ENCODE measurements at places on chromosomes 16 and 17.
A peak's percentile ranks its signal among the peaks of the same experiment; 100 is the strongest.

GRCh38 chr16:75011634-75012307 lies 12.9 kb downstream of the ZNRF1 start:
- DNase-seq: no peak

DNA sequence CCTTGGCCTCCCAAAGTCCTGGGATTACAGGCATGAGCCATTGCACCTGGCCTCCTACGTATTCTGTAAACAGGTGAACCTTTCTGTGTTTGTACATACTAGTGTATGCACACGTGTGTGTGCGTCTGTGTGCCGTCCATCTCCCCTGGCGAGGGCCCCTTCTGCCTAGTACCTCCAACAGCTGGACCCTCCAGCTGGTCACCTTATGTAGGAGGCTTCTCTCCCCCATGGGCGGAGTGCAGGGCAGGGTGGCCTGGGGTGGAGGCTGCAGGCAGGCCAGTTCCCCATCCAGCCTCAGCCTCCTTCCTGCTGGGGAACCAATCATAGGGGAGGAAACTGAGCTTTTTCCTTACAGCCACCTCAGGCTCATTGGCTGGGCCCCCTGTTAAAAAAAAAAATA lies 24.4 kb upstream of the DOC2B start:
- DNase-seq: no peak

DNA sequence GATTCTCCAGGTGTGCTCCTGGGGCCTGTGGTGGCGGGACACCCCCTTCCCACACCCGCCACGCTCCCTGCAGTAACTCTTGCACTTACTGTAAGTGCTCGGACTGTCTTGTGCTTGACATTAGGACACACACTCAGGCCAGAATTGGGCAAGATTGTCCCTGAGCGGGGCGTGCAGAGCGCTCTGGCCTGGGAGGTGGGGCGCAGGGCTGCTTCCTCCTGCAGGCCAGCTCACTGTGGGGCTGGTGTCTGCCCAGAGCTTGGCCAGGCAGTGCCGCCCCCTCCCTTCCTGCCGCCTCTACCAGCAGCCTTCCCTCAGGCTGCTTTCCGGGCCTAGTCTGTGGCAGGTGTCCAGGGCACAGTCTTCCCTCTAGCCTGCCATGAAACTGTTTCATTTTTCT lies 6.1 kb upstream of the ATP6V0C start:
- no peak for DNase-seq

DNA sequence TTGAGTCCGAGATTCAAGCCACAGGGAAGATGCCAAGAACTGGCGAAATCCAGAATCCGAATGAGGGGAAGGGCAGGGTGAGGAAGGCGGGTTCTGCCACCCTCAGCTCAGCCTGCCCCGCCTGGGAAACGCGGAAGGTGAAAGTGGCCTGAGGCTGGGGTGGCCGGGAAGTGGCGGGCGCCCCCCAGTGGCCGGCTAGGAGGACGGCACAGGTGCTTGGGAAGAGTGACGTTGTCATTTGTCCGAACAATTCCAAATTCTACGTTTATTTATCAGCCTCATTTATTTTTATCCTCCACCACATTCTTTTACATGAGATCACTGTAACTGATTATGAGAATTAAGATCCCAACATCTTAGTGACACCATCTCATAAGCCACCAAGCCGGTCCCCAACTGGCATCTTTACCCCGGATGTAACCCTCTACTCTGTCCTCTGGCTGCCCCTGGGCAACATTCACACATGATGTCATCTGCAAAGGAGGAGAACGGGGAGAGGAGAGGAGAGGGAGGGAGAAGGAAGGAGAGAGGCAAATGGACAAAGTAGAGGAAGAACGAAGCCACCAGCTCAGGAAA lies 21.3 kb downstream of the SRCIN1 start:
- peak; percentile 66 for DNase-seq

DNA sequence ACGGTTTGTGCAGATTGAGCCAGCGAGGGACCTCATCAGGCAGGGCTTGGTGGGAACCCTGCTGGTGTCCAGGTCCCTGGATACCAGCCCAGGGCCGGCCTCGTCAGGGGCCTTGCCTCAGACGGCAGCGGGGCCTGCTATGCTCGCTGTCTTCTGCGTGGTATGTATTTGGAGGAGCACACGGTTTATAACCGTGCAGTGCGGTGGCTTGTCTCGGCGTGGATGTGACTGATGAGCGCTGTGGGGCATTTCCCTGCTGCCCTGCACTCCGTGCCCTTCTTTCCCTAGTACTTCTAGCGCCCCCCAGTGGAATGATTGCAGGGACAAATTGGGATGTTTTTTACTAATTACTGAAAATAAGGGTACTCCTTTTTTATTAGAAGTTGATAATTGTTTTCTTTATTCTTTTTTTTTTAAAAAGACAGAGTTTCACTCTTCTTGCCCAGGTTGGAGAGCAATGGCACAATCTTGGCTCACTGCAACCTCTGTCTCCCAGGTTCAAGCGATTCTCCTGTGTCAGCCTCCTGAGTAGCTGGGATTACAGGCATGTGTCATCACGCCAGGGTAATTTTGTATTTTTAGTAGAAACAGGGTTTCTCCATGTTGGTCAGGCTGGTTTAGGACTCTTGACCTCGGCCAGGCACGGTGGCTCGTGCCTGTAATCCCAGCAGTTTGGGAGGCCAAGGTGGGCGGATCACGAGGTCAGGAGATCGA lies 15.3 kb downstream of the TBCD start:
- DNase-seq: no peak

DNA sequence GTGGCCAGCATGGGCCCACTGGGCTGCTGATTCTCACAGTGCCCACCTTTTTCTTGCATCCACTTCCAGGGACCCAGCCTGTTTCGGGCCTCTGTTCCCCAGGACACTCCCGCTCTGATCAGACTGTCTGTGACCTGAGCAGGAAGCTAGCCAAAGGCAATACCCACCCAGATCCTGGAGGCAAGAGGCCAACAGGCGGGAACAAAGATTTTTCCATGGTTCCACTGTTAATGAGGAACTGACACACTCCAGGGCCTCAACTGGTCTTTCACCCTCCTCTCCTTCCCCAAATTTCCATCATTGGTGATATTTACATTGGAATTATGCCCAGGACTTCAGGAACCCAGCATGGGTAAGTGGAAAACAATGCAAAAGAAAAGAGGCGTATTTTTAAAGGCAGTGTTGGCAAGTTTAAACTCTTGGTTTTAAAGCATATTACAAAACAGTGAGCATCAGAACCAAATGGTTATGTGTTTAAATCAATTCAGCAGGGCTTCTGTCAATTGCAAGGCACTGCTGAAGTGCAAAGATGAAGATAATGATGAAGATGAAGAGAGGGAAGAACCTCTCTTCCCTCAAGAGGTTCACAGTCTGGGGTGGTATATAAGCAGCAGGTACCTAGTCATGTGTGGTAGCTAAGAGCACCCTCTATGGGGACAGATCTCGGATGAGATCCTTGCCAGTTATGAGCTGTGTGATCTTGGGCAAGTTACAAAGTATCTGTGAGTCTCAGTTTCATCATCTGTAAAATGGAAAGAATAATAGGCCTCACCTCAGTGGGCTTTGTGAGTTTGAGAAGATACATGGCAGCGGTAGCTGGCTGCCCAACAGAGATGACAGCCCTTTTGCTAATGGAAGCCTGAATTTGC lies 14.4 kb upstream of the ATP2A3 start:
- DNase-seq: no peak

DNA sequence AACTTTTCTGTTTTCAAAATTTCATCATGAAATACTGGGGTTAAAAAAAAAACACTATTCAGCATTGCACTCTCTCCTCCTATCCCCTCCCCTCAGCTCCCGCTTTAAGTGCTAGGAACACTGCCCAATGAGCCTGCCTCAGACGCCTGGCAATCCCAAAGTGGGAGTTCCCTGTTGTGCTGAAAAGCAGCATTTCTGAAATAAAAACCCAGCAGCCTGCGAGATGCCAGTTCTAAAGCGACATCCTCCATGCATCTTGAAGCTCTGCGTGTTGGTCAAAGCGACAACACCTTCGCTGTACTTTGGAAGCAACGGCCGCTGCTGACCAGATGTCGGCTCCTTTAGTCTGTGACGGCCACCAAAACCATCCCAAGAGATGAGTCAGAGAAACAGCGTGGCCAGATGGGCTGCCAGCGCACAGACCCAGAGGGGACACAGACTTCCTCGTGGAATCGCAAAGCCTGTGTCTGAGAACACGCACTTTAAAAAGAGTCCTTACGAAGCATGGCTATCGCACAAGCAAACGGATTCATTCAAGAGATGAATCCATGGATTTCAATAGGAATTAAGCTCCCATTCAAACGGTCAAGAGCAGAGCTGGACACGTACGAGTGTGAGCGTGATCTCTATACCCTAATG lies 32.8 kb downstream of the FBXO31 start:
- DNase-seq: no peak

DNA sequence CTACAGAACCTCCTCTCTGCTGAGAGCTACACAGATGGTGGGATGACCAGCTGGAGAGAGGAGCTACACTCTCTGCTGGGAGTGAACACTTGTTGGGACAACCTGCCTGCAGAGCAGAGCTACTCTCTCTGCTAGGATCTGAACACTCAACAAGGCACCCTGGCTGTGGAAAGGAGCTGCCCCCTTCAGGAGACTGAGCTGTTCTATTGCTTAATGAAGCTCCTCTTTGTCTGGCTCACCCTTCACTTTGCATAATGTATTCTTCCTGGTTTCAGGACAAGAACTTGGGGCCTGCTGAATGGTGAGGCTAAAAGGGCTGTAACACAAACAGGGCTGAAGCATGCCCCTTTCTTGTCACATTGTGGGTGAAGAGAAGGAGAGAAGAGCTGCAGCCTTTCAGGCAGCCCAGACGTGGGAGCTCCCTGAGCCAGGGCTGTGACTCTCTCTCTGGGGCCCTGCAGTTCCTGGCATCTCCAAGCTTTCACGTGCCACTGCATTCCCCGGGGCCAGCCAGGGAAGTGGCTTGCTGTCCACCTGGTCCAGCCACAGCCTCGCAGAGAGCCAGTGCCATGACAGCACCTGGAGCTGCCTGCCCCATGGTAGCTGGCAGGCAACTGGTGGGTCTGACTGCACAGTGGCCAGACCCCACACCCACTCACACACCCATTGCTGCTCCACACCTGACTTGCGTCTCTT lies 272.8 kb upstream of the KCNJ16 start:
- DNase-seq: no peak

- DNase-seq: no peak
Measured at GRCh38 chr17:11747441-11747840, 149.2 kb downstream of the DNAH9 start.

DNA sequence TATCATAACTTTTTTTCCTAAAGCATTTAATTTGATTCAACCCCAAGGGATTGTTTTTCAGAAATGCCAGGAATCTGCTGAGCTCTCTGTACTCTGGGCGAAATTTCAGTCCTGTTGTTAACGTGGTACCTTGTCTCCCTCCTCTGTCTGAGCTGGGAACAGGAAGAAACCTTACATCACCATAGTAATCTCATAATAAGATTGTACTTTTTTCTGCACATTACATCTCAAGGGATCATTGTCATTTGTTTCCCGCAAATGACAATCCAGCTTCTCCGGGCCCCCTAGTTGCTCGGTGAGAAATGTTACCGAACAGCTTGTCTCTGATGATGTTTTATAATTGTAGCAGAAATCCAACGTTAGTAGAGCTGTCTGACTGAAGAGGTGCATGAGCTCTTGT lies 152.7 kb upstream of the ERCC4 start:
- DNase-seq: no peak

DNA sequence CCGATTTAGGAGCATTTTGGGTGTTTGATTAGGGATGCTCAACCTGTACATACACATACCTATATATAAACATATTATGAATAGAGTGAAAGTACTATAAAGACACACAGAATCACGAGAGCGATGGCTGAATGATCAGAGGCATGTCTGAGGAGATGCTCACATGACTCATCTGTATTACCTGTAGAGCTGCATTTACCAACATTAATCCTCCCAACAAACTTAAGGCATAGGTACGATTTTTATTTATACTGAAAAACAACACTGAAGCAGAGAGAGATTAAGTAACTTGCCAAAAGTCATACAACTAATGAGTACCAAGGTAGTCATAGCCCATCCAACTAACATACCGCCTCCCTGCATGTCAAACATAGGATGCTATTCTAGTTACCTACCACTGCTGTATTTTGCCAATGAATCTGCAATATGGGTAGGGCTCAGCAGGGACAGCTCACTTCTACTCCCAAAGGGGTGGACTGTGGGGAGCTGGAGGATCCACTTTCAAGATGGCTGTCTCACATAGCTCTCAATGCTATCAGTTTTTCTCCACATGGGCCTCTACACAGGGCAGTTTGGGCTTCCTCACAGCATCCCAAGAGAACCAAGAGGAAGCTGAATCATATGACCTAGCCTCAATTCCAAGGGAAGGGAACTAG lies 7.3 kb downstream of the CYB5D1 start:
- DNase-seq: no peak

DNA sequence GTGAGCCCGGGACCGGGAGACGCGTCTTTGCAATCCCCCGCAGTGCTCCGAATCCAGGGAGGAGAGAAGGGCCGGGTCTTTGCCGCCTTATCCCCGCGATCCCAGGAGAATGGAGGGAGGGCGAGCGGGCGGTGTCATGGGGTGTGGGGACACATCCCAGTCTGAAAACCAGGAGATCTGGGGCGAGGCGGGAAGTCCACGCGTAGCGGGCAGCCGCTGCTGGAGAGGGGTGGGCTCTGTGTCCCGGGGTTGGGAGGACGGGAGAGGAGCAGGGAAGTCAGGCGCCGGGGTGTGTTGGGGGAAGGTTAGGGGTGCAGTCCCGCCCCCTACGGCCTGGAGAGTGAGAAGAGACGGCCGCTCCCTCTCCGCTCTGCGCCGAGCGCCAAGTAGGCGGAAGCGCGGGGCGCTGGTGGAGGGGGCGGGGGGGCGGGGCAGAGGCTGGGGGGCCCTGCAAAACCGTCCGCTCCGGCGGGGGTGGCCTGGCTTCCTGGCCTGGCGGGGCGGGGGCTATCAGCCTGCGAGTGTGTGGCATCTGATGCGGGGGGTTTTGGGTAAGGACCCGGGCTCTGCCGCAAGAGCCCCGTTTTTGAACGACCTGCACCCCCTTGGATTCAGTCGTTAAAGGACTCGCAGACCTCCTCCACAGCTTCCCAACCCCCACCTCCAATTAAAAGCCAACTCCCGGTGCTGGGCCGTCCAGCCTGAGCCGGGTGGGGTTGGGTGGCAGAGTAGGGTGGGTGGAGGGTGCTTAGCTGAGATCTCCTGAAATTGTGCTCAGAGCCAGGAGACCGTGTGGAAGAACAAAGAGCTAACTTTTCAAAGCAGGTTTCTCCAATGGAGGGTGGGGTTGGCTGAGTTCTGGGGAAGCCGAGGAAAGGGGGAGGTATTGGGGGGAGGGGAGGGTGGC lies 654 bp downstream of the LASP1 start:
- peak; percentile 56 for DNase-seq

DNA sequence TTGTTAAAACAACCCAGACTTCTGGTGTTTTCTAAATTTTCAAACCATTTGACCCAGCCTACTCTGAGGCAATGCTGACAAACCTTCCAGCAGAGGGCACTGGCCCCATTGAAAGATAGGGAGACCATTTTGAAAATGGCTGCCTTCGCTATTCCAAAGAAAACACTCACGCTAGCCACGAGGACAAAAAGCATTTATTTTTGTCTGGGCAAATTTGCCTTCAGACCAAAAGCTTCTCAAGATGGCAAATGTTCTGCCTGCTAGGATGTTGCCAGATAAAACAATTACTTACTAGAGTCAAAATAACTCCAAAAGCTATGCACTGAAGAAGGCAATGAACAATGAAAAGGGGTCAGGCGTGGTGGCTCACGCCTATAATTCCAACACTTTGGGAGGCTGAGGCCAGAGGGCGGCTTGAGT lies 296.7 kb upstream of the IRX5 start:
- DNase-seq: no peak

- DNase-seq: no peak
Measured at GRCh38 chr17:41638941-41639340, 14.6 kb upstream of the KRT17 start.

All from naive thymus-derived CD8-positive, alpha-beta T cell (primary cell).